HuH-7.5 (cell line): ENCODE measurements at places on chromosomes 13 and 19.

DNA sequence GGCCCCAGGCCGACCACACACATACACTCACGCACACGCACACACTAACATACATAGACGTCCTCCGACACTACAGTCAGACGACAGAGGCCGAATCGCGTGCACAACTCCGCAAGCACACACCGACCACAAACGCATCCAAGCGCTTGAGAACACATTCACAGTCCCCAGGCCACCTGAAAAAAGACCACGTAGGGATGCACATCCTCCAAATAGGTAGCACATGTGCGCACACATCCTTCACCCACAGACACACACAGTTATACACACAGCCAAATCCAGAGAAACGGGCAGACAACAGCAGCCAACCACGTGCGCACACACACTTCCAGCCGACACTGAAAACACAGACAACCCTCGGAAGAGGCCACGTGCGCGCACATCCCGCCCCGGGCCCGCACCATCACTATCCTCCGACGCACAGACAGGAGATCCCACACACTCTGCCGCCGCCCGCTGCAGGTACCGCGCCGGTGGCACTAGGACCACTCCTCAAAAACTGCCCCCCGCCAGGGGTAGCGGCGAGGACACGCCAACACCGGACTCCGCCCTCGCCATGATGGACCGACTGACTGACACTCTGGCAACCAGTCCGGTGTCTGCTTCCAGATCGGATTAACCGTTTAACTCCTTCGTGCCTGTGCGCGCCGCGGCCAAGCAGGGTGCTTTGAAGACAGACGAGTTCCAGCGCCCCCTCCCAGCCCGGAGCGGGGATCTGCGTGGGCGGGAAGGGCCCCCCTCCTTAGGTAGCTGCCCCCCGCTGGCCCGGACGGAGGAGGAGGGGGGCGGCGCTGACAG, 493 bp upstream of the PDE4A start:
- peak; percentile 70 for DNase-seq

DNA sequence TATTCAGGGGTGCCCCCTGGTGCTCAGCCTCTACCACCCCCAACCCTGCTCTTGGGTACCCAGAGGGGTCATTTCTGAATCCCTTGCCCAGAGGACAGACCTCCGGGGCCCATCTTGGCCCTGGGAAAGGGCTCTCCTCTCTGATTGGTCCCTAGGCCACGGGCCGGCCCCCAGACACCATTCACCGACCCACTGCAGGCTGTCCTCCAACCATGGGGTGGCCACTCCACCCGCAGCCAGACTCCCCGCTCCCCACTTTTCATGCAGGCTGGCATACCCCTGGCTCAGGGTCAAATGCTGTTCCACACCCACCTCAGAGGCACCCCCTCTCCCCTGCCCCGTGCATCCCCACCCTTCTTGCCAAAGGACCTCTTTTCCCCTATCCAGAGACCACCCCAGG, 14.8 kb downstream of the SMIM24 start:
- no peak for DNase-seq

DNA sequence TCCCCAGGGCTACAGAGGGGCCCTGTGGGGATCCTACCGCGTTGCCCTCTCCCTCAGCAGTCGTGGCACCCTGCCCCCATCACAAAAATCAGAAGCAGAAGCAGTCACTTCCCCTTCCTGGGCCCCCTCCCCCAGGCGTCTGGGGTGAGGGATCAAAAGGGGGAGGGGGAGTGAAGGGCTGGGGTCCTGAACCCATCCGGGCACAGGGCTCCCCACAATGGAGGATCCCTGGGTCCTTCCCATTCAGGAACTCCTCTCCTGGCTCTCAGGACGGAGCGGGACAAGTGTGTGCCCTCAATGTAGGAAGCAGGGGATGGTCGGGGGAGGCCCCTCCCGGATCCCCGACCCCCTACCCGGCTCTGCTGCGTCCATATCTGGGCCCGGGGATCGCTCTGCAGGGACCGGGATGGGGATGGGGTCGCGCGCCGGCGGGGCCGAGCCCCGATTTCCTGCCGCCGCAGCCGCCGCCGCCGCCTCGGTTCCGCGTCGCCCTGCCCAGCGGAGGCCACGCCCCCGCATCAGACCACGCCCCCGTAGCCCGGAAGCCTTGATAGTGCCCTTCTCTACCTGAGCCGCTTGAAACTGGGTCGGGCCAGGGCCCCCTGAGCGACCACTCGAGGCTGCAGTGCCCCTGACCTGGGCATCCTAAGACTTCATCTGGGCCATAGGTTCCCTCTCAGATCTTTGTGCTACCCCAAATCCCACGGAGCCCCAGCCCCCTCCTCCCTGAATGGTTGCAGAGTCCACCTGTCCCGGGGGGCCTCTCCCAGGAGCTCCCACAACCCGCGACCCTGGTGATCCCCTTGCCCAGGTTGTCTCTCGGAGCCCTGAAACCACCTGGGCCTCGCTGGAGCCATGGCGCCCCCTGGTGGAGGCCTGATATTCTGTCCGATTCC, at the start of gene GMIP:
Gene GMIP (minus strand): TSS at position 500 of the 896 bp plus-strand sequence. CDS start 128 bp downstream, at position 372.
- peak; percentile 99 for DNase-seq

DNA sequence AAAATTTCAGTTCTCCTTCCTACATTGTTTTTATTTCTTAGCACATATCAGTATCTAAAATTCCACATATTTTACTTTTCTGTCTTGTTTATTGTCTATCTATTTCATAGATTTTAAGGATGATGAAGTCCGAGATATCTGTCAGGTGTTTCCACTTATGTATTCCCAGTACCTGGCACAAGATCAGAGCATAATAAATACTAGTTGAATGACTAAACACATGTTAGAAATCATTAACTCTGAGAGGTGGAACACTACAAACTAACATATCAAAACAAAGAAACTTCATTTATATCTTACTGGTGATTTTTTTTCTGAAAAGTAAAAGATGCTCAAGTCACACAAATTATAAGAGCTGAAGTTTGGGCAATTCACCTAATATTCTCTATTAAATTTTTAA, 1208.3 kb downstream of the PCDH9 start:
- DNase-seq, result no peak

DNA sequence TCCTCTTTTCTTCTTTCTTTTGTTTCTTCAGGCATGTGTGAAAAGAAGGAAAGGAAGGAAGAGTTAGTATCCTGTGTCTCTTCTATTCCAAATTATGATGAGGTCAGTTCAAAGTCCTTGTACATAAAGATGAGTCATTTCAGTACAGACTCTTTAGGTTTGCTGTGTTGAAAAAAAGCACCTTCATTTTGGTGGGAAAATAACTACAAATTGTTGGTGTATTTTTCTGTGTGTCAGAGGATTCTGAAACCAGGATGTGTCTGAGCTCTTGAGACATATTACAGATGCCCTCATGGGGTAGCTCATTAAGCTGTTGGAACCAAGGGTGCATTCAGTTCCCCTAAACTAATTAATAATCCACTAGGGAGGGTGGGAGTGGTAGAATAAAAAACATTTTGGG, 5.8 kb upstream of the HSPH1 start:
- DNase-seq, result no peak

- DNase-seq, result no peak
Measured at GRCh38 chr13:99040536-99041131, 62.8 kb upstream of the DOCK9 start.

- no peak for DNase-seq
Measured at GRCh38 chr19:55086730-55087541, 11.3 kb downstream of the EPS8L1 start.

GRCh38 chr13:28282451-28282850, 144.1 kb downstream of the PAN3 start:
- no peak for DNase-seq

GRCh38 chr19:11534948-11535347, 3.7 kb upstream of the CNN1 start:
- no peak for DNase-seq

GRCh38 chr13:60398379-60398891, 1.4 kb downstream of the TDRD3 start:
- DNase-seq, result no peak

GRCh38 chr13:69306766-69307165, 800.9 kb upstream of the ATXN8OS start:
- no peak for DNase-seq

DNA sequence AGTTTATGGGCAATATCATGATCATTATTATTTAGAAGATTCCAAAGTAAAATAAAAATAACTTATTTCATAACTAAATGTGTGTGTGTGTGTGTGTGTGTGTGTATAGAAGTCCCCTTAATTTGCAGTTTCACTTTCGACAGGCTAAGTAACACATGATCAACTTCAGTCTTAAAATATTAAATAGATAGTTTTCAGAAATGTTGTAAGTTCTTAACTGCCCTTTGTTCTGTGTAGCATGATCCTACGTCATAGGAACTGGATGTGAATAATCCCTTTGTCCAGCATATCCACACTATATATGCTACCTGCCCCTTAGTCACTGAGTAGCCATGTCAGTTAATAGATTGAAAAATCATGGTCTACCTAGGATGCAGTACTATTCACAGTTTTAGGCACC, 1863.5 kb upstream of the PCDH20 start:
- DNase-seq, result no peak

DNA sequence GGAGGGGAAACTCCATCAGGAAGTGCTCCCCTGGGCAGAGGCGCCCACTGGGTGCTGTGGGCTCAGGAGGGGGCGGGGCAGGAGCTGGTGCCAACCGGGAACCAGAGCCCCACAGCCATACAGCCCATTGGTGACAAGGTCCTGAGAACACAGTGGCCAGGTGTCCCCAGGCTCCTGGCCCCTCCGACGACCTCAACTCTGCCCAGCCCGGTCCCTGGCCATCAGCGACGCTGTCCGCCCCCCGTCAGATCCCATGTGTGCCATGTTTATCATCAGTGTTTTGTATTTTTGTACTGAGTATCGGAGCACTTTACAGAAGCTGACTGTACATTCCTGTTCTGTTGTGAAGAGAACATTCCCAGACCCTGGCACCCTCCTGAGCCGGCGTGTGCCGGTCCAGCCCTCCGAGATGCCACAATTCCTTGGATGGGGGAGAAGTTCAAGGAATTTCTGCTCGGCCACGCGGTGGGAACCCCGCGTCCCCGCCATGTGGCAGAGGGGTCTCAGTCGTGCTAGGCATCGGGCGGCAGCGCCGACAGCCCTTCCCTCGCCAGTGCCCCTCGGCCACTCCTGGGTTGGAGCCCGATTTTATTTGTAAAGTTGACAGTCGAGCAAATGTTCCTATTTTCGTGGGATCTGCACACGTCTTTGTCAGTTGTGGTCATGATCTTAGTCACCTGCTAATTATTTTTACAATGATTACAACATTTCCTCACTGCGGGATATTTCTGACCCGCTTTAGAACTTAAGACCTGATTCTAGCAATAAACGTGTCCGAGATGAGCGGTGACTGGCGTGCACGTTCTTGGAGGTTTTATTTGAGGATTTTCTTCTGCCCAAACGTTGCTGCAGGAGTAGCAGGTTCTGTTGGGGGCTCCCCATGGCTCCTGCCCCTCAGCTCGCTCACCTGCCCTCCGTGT, 16.9 kb downstream of the PEX11G start:
- no peak for DNase-seq

GRCh38 chr13:80040196-80040980, 300.5 kb downstream of the SPRY2 start:
- no peak for DNase-seq

DNA sequence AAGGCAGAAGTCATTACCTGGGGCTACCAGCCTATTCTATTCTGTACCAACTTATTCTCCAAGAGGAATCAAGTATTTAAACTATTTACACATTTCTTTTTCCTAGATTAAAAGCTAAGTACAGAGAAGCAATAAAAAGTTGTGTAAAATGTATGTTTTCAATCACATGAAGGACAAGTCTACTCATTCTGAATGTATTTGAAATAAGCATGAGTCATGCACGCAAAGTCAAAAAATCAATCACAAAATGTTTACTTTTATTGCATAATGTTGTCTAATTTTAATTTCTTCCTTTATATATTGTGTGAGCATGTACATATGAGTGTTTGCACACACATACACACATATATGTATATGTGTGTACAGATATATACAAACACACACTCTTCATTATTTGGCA, 136.7 kb downstream of the DACH1 start:
- no peak for DNase-seq

DNA sequence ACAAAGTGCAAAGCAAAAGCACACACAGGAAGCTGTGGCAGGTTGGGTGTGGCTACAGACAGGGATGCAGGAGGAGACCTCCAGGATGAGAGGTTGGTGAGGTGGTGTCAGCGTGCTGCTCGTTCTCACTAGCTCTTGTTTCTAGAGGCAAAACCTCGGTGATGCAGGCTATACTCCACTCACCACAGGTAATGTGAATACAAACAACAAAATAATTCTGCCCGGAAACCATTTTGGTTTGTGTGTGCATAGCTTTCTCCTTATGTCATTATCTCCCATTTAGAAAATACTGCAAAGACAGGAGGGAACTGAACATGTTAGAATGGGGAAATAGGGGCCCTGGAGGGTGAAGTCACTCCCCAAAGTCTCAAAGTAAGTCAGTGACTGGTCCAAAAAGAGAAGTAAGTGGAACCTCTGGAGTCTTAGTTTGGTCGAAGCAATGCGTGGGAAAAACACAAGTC, 9.4 kb downstream of the LCP1 start:
- DNase-seq, result no peak

DNA sequence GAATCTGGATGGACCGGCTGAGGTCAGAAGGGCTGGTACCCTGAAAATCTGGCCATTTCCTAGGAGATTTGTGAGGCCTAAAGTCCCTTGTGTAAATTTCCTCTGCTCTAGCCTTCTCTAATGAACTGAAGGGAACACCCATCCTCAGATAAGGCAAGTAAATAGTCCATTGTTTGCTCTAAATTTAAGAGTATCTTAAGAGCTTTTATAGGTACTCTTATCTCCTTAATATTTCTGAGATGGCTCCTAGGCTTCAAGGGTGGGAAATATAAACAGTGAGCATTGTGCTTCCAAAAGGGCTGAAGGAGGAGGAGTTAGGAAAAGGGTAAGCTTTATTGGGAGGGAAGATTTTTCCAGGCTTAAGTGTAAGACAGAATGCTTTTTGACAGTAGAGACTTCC, 148.7 kb upstream of the EDNRB start:
- no peak for DNase-seq

DNA sequence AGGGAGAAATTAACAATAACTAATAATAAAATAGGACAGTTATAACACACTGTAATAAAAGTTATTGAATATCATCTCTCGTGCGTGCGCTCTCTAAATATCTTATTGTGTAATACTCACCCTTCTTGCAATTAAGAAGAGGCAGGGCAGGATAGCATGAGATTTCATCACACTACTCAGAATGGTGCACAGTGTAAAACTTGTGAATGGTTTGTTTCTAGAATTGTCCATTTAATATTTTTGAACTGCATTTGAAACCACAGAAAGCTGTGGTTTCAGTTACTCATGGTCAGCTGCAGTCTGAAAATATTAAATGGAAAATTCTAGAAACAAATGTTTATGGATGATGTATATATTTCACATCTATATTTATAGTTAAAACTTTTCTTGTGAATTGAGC, 161.1 kb downstream of the DCT start:
- no peak for DNase-seq

GRCh38 chr13:77138813-77139212, 111.9 kb upstream of the FBXL3 start:
- no peak for DNase-seq
